NK-92 treated with Interleukin-12 subunit alpha and Interleukin-12 subunit beta, amount 100 ng/mL, for 24 hours (cell line): ENCODE measurements at places on chromosomes 11 and 22.

GRCh38 chr22:19775496-19776325 is 15.1 kb downstream of the TBX1 start:
- no peak for DNase-seq

DNA sequence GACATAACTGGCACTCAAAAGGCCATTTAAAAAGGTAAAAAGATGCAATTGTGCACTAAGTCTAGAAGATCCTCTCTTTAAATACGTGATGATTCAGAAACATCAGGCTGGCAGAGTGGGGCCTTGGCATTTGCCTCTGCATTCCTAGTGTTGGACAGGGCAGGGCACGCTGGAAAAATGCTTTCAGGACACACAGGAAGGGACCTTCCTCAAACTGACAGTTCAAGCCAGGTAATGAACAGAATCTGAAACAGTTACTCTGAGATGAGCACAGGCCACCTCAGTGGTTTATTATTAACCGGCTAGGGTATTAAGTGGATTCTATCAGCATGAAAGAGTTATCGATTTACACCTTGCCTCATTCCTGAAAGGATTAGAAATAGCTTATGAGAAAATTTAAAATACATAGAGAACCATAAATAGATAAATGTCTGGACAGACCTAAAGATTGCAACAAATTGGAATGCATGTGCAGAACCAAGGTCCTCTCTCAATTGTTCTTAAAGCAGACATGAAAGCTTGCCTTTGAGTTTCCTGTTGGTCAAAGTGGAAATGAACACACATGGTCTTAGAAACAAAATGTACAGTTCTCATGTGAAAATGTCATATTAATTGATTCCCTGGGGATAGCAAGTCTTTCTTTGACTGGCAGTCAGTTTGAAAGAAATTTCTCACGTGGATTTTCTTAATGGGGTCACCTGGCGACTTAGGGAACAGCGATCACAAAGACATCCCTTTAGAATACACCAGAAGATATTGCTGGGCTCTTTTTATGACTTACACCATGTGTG is 21.5 kb upstream of the CSNK2A3 start:
- DNase-seq: no peak

- DNase-seq: peak; percentile 67
Measured at GRCh38 chr11:112073941-112074811, at the start of the genes NKAPD1 and PIH1D2. Gene NKAPD1 (plus strand): TSS chr11:112074299. CDS start chr11:112075575, 1,276 bp downstream. Gene PIH1D2 (minus strand): TSS chr11:112074017. CDS start chr11:112073174, 843 bp downstream.

DNA sequence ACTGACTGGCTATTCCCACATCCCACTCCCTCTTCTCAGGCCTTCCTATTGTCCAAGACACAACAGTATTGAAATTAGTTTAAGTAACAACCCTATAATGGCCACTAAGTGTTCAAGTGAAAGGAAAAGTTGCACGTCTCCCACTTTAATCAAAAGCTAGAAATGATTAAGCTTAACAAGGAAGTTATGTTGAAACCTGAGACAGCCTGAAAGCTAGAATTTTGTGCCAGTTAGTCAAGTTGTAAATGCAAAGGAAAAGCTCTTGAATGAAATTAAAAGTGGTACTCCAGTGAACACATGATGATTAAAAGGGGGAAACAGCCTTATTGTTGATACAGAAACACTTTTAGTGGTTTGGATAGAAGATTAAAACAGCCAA is 332.7 kb downstream of the CASP12 start:
- DNase-seq: no peak

GRCh38 chr11:33390944-33391892 is 134.0 kb downstream of the HIPK3 start:
- no peak for DNase-seq

DNA sequence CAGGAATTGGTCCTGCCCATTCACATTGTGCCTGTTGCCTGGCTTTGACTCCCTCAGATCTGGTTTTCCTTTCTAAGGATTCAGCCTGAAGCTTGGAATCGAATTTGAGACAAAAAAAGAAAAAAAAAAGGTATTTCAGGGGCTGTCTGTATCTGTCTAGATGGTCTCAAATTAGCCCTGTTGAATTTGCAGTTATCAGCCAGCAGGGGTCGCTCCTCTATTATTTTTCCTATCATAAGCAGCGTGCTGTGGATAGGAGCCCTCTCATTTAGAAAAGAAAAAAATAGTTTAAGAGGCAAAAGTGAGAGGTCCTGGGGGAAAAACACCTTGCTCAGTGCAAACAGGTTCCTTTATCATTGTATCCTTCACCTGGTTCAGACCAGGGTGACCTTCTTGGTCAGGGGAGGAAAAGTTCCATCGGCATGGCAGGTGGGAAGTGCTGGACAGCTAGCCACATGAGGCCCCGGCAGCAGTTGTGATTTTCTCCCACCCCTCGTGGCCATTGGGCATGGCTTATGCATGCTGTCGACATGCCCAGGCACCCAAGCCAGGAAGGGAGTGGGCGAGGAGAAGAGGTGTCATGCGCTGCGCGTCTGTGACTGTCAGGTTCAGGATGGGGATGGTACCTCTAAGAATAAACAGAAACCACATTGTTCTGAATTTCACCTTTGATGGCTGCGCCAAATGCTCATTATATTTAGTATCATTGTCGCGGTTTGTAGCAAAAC is 13.1 kb downstream of the OR5AK2 start:
- DNase-seq: no peak

GRCh38 chr22:48370508-48371325 is 1457.0 kb downstream of the BRD1 start:
- DNase-seq: no peak

DNA sequence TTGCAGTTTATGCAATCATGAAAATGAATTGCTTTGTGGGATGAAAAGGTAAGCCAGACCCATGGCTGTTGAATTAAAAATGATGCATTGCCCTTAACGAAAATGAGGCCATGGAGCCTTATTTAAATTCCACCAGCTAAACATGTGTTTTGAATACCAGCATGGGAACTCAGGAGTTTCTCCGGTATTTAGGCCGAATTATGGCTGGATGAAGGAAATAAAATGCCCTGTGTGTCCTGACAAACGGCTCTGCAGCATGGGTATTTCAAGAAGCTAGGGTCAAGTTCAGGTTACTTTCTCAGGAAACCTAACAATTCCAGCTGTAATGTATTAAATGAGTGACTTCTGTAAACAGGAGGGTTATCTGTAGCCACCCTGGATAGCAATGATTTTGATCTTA is 38.3 kb downstream of the AMOTL1 start:
- DNase-seq: no peak

DNA sequence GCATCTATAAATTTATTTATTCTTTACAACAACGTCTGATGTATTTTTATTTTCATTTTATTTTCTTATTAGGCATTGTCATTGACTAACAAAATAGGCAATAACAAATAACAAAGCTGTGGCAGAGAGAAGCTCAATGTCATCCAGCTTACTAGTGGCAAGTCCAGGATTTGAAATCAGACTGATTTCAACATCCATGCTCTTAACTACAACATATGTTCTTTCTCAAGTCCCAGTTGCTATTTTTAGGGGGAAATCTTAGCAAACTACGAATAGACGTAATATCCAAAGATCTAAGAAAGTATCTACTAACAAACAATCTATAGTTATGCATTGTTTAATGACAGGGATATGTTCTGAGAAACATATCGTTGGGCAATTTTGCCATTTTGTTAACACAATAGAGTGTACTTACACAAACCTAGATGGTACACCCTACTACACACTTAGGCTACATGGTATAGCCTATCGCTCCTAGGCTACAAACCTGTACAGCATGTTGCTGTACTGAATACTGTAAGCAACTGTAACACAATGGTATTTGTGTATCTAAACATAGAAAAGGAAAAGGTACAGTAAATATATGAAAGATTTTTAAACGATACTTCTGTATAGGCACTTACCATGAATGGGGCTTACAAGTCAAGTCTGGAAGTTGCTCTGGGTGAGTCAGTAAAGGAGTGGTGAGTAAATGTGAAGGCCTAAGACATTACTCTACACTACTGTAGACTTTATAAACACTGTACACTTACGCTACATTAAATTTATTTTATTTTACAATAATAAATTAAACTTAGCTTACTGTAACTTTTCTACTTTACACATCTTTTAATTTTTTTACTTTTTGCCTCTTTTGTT is 151.3 kb downstream of the DLG2 start:
- DNase-seq: no peak

- no peak for DNase-seq
Measured at GRCh38 chr22:25741692-25742626, at the start of gene MYO18B. Gene MYO18B (plus strand): TSS chr22:25742188. CDS start chr22:25761093, 18,905 bp downstream.

DNA sequence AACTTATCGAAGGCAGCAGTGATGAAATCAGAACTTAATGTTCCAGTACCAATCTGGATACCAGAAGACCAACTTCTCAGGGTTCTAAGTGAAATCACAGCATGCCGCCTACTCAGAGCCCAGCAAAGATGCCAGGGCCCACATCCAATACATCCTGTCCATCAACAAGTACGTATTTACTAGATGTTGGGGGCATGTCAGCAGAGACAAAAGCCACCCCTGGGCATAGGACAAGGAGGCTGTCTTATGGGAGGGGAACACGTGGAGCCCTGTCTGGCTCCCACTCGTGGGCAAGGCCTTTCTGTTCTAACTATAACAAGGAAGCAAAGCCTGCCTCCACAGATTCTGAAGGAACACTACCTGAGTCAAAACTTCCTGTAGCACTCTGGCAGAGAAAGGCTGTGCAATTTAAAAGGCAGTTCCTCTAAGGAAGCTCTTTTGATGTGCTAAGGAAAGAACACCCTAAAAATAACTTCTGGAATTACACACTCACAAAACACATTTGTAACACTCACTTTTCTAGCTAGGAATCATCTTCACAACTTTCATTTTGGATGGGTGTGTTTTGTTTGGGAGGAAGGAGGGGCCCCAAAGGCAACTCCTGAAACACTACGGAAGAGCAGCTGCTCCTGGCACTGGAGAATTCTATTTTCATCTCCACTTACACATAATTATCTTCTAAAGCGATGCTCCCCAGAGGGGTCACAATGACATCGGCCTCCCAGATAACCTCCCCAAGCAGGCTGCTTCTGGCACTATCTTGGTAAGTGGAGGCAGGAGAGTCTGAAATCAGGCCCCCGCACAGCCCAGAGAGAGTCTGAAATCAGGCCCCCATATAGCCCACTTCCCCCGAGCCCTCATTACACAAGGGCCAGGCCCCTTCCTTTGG is 14.2 kb downstream of the SMCO4 start:
- DNase-seq: no peak

DNA sequence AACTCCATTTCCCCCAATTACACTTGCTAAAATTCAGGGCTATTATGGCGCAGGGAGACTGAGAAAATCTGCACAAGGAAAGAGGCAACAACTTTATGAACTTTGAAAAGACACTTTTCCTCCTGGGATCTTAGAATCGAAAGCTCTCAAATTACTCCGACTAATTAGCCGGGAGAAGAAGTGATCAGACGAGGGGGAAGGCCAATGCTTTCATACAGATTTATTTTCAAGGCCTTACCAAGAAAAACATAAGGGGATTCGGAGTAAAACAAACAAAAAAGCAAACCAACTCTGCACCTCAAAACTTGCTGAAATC is 1.6 kb downstream of the PAX6 start:
- no peak for DNase-seq

DNA sequence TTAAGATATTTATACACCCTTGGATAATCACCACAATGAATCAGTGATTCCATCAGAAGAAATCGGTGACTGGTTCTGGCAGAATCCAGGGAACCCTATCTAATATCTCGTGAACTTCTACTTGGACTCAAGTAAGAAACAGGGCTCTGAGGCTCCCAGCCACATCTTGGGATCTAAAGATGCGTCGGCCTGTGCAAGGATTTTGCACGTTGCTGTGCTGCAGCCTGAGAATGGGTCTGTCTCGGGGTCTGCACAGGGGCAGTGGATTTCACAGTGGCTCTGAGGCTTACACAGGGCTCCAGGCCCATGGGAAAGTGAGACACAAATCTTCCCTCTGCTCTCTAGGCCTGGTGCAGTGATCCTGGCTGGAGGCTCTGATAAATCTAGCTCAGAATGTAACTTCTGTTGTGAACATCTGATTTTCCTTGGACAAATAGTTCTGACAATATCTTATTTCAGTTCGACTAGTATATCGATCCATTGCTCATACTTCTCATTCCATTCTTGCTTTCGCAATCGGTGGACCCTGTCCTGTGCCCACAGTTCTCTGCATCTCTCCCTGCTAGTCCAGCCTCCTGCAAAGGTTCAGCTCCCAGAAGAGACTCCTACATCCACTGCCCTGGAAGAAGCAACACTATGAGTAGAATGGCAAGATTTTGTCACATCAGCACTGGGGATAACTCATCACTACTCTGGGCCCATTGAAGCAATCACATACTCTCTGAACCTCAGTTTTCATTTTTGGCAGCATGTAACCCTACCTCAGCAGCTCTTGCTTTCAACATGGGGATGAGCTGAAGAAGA is 105.5 kb upstream of the TOP3B start:
- DNase-seq: no peak

DNA sequence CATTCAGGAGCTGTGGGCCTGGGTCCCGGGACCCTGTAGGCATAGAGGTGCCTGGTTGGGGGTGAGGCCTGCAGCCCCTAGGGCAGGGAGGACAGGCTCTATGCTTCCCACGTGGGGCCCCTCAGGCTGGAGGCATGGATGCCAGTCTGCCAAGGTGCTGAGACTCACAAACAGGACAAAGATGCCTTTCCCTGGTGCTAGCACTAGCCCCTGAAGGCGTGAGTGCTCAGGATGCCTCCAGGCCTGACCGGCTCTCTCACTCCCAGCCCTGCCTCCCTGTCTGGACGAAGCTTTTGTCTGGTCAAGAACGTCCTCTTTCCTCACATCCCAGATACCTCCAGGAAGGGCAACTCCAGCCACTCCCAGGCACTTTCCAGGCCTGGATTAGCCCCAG is 2.1 kb downstream of the CDC42BPG start:
- DNase-seq: no peak

GRCh38 chr11:111283945-111284481 is 14.3 kb upstream of the POU2AF3 start:
- DNase-seq: no peak

DNA sequence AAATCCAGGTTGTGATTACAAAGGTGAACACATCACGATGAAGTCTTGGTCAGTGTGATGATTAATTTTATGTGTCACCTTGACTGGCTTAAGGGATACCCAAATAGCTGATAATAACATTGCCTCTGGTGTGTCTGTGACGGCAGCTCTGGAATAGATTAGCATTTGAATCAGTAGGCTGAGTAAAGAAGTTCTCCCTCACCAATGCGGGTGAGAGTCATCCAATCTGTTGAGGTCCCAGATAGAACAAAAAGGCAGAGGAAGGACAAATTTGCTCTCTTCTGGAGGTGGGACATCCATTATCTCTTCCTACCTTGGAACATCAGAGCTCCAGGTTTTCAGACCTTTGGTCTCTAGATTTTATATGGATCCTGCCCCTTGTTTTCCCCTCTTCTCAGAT is 856.2 kb upstream of the CCDC90B start:
- no peak for DNase-seq

DNA sequence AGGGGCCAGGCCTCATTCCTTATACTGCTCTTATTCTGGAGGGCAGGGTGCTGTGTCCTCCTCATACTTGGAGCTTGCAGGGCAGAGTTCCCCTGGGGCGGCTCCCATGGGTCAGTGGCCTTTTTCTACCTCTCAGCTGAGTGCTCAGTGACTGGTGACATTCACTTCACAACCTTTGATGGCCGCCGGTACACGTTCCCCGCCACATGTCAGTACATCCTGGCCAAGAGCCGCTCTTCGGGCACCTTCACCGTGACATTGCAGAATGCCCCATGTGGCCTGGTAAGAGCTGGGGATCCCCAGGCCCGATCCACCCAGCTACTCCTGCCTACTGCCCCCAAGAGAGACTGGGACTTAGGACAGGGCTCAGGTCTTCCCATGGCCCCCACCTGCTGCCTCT is 14.5 kb downstream of the OTOG start:
- no peak for DNase-seq

GRCh38 chr22:38435010-38435409 is 20.0 kb downstream of the KCNJ4 start:
- no peak for DNase-seq

- DNase-seq: no peak
Measured at GRCh38 chr11:20808328-20808727, 138.9 kb downstream of the NELL1 start.

GRCh38 chr11:122040464-122040863 is 75.6 kb downstream of the BLID start:
- no peak for DNase-seq
